Non-pigmented ciliary epithelial cell (primary cell): ENCODE measurements at places on chromosomes 1 and 21.

DNA sequence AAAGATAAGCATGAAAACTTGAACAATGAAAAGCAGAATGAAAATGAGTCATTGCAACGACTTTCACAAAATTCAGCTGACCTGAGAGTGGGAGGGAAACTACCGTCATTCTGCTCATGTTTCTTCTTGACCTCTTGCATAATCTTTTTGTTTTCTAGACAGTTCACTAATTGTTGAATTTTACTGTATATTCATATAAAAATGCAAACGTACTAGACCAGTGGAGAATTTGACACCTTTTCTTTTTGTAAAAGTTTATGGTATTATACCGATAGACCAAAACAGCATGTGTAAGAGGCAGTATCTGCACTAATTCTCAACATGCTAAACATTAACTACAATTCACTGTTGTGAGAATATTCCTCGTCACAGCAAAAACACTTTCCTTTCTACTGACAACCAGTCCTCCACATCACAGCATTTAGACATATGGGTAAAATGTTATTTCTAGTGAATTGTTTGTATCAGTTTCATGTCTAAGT lies 137.8 kb downstream of the GREM2 start:
- peak; percentile 63 for DNase-seq

GRCh38 chr1:177973585-177973984 lies 3.7 kb upstream of the SEC16B start:
- DNase-seq = no peak

DNA sequence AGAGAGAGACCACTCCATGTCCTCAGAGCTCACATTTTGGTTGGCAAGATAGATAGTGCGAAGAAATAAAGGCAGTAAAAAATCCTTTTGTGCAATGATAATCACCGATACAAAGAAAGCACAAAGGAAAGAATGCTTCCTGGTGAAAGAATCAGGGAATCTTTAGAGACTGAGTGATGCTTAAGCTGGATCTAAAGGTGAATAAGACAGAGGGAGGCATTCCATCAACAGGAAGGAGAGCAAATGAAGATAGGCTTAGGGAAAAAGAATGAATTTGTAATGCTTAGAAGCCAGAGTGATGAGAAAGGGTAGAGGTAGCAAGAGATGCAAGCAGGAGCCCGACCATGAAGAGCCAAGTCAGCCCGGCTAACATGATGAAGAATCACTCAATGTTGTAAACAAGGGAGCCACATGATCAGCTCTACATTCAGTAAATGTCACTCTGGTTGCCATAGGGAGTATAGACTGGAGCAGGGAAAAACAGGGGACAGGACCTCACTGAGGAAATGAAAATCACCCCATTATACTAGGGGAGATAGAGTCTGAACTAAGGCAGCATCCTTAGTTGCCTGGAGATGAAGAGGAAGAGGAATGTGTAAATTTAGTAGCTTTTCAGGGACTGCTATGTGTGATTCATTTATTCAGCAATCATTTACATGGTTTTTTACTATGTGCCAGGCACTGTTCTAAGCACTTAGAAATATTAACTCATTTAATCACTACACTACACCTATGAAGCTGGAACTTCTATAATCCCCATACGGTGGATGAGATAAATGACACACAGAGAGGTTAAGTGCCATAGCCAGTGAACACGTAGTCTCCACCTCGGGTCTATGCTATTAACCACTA lies 402.6 kb upstream of the NFIA start:
- DNase-seq = no peak

DNA sequence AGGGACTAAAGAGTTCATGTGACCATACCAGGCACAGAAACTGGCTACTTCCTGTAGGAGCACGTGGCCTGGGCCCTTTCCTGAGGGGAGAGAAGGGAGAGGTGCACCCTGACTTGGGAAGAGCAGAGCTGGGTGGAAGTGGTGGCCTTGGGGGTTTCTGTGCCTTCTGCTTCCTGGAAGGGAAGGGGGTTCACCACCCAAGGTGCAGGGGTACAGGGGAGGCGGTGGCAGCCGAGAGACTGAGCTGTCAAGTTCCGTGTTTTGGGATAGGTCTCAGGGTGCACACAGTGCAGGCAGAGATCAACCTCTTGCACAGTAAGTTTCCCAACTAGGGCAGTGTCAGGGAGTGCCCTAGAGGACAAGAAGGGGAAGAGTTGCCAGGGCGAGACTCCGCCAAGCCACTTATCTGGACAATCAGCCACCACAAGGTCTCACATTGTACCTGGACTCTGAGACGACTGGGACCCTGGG lies 10.1 kb downstream of the HECTD3 start:
- DNase-seq = no peak

DNA sequence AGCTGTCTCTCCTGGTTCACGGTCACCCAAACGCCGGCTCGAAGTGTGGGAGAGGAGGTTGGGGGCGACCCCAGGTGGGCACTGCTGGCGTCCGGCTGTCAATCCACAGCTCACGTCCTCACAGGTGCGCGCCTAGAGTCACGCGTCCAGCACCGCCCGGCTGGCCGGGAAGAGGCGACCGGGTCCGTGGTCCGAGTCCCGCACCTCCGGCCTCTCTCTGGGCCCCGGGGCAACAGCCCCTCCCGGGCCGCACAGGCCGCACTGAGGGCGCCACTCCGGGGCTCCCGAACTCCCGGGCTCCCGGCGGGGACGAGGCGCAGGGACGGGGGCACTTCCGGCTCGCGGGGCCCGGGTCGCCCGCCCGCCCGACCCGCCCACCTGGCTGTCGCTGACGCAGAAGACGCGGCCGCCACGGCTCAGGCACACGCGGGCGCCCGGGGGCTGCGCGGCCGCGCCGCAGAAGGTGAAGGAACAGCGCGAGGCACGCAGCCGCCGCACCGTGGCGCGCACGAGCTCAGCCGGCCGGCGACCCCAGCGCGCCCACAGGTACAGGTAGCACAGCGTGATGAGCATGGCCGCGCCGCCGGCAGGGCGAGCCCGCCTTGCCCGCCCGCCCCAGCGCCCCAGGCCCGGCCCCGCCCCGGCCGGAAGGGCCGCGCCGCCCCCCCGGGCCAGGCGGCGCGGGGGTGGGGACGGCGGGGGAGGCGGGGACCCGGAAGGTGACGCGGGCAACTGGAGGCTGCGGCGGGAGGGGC lies at the start of gene HLCS:
TSS of gene HLCS (minus strand) at position 604 of the 755 bp plus-strand sequence. CDS start at position 573, 31 bp downstream.
- DNase-seq = no peak

GRCh38 chr1:225572422-225572821 lies 80.5 kb downstream of the ENAH start:
- DNase-seq = peak; percentile 13

GRCh38 chr1:239742416-239743109 lies 349.1 kb upstream of the FMN2 start:
- no peak for DNase-seq

DNA sequence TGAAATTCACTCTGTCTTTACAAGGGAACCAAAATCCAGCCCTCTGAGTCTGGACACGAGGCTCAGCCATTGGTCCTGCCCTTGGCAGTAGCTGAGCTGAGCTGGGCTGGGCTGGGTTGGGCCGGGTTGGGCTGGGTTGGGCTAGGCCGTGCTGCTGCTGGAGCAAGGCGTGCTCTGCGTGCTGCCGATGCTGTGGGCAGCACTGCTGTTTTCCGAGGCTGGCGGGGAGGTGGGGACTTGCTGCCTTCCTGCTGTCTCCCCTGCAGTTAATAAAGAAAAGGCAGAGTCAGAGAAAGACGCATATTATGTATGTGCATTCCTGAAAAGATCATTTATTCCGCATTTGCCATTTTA lies 182.9 kb downstream of the CDC7 start:
- DNase-seq = no peak

- DNase-seq = no peak
Measured at GRCh38 chr1:55774446-55774845, 559.3 kb upstream of the USP24 start.

DNA sequence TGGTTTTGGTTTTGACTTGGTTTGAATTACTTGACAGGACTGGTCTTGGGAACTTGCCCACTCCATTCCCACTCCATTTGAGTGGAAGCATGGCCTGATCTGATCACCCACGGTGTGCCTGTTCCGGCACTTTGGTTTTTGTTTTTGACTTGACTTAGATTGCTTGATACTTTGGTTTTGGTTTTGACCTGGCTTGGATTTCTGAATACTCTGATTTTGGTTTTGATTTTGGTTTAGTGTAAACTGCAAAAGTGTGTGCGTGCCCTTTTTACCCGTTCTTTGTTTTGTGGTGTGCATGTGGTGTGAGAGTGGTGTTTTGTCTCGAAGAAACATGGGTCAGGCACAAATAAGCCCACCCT lies 50.0 kb downstream of the ADCY10 start:
- no peak for DNase-seq

GRCh38 chr1:80799457-80799856 lies 1001.3 kb upstream of the ADGRL2 start:
- no peak for DNase-seq

DNA sequence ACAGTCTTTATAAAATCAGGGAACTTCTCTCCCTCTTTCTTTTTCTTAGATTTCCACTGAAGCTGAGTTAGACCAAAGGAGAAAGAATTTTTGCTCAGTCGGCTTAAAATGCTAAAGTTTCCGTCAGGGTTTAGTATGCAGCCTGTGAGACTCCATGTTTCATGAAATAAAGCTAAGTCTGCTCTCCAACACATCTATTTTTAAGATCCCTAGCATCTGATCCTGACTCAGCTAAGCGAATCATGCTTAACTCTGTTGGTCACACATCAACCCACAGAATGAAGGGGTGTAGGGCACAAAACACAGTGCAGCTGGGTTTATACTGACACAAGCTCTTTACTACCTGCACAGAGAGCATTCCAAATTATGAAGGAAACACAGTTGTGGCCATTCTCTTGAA lies 102.4 kb upstream of the ZNF281 start:
- no peak for DNase-seq

DNA sequence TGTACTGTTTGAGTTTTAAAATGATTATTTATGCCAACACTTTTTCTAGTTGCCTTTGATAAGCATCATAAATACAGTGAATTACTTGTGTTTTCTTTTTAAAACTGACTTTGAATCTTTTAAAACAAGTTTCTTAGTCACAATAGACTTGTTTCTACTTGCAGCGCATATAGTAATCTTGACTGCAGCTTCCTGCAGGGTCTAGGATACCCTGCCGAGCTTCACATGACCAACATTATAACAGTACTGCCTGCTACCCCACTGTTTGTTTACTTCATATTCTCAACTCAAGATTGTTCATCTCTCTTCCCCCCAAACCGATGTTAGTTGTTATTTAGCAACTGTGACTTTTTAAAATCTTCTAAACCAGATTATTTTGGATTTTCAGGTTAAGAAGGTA lies 751.3 kb upstream of the NEGR1 start:
- DNase-seq = no peak

DNA sequence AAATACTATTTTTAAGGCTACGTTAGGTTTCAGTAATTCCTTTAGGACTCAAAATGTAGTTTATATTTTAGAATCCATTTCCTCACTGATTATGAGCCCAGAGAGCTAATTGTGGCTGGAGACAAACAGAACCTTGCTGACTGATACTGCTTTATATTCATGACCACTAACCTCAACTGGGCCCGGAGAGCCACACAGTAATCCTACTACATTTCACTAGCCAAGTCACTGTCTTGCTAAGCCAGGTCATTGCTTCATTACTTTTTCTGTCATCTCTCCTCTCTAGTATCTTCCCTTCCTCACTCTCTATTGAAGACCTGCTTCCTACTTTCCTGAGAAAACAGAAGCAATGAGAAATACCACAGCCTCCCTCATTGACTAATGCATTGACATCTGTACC lies 24.7 kb downstream of the IL23R start:
- DNase-seq = no peak

DNA sequence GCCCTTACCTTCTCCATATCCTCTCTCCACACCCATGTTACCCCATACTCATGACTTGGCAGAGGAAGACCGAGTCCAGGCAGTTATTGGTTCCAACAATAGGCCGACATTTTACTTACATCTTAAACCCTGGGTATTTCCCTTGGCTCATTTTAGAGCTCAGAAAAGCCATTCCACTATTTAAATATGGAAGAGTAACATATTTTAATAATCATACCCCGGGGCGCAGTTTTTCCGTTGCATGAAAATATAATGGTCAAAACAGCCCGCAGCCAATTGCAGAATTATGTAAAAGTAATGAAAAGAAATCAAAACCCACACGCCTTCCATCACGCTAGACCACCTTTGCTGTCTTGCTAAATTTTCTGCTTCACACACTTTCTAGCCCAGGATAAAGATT lies 48.5 kb downstream of the KAZN start:
- no peak for DNase-seq

GRCh38 chr1:194103516-194104246 lies 917.3 kb upstream of the B3GALT2 start:
- no peak for DNase-seq

GRCh38 chr1:67755619-67756018 lies 70.6 kb downstream of the GADD45A start:
- DNase-seq = no peak

DNA sequence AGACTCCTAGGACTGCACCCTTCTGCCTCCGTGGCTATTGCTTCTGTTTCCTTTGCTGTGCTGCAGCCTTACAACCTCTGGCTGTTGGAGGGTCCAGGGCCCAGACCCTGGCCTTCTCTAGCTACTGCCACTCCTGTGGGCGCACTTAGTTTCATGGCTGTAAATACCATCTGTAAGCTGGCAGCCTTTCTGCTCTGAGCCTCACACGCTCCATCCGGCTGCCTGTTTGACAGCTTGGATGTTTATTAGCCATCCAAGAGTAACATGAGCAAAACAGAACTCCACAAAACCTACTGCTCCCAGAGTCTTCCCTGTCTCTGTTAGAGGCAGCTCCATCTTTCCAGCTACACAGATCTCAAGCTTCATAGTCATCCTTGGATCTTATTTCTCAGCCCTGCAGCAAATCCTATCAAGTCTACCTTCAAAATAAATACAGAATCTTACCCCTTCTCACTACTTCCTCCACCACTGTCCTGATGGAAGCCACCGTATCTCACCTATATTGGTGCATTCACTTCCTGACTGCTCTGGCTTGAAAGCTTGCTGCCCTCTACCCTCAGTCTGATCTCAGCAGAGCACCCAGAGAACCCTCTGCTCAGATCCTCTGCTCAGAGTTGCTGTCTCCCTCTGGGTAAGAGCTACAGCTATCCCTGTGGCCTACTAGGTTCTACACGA lies 19.1 kb downstream of the SLC25A33 start:
- no peak for DNase-seq

DNA sequence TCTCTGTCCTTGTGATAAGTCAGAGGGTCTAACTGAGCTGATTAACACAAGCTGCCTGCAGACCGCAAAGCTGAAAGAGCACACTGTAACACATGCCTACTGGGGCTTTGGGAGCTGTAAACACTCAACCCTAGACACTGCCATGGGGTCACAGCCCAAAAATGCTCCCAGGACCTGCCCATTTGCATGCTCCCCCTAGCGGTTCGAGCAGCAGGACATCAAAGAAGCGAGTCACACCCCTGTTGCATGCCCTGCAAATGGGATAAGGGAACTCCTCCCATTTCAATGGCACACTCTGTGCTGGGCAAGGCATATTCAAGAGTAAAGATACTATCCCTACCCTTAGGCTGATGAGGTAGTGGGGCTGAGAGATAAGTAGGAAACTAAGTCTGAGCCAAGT lies 22.8 kb downstream of the LCE3E start:
- DNase-seq = no peak
